ENCODE measurements at places on chromosomes 2 and 18. TPM values are rescaled to one million over a fixed set of nuclear protein-coding genes. Genes with fewer than 3 reads are reported as not detected.

- H3K4me3 ChIP-seq, result no peak overlapping the region
- no peaks in the 10 kb centered on the region for H3K4me1 ChIP-seq
- DNase-seq, result no peak
- no peak overlapping the region for H3K27ac ChIP-seq
These were observed 50.3 kb downstream of the CAPN13 start for GRCh38 chr2:30756971-30757370.

ZAP70 gene
- total RNA-seq, result 167 TPM

DNA sequence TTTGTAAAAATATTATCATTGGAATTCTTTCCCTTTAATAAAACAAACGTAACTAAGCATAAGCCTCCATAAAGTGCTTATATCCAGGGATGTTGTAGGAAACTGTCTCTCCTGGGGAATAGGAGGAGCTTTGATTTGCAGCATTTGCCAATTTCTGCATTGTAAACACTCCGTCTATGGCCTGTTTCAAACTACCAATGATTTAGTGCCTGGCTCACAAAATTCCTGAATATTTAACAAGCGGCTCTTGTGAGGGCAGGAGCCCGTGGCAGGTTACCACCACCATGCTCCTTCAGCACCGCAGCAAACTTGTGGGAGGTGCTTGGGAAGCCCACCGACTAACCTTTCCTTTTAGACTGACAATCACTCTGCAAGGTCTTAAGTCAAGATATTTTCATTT lies 520.3 kb downstream of the SOX11 start:
- no peaks in the 10 kb centered on the region for H3K4me1 ChIP-seq
- no peaks in the 10 kb centered on the region for H3K27me3 ChIP-seq
- H3K36me3 ChIP-seq, result no peaks in the 10 kb centered on the region
- DNase-seq, result no peak
- no peak overlapping the region for H3K4me3 ChIP-seq

GRCh38 chr2:158742536-158742935 lies 52.6 kb upstream of the DAPL1 start:
- no peak overlapping the region for H3K27ac ChIP-seq
- no peak for DNase-seq
- H3K27me3 ChIP-seq, result peaks cover 21% of the 10 kb centered on the region
- no peak overlapping the region for H3K4me3 ChIP-seq
- H3K36me3 ChIP-seq, result no peaks in the 10 kb centered on the region

DNA sequence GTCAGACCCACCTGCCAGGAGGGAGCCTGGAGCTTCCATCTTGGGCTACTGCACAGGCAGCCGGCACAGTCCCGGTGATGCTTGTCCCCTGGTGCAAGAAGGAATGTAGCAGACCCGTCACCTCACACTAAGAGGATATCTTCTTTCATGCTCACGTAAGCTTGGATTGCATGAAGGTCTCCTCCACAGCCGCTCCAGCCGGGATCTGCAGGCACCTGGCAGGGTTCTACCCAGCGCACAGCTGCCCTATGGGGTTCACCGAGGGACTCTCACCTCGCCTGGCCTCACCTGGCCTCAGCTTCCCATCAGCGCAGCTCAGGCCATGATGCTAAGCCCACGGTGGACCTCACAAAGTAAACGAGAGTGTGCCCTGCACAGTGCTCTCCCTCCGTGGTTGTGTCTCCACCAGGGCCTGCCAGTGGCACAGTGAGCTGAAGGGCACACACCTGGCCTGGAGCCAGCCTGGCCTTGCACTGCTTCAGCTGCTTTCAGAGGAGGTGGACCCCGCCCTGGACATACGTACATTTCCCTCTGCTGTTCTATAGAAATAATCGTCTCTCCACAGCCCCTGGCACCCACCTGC lies 239.1 kb downstream of the SEPTIN10 start:
- H3K27ac ChIP-seq, result no peak overlapping the region
- peaks cover 7% of the 10 kb centered on the region for H3K36me3 ChIP-seq
- H3K4me1 ChIP-seq, result no peaks in the 10 kb centered on the region
- no peak overlapping the region for H3K4me3 ChIP-seq

DNA sequence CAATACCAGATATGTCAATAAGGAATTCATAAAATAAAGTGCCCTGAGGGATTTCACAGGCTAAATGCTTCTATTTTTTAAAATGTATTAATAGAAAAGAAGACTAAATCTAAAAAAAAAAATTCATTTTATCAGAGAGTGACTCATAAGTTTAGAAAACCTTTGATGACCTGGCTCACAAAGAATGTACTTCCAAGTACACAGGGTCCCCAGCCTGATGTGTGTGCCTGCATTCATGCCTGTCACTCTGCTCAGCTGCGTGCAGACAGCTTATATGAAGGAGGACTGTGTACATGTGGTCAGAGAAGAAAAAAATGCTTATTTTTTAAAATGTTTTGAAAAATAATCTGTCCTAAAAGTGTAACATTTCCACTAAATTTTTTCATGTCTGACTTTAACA lies 3.0 kb upstream of the CPS1 start:
- no peak overlapping the region for H3K27ac ChIP-seq
- no peak for DNase-seq
- no peaks in the 10 kb centered on the region for H3K4me1 ChIP-seq
- H3K4me3 ChIP-seq, result no peak overlapping the region
- H3K27me3 ChIP-seq, result peaks cover 11% of the 10 kb centered on the region

GRCh38 chr2:241570961-241571581 lies 12.5 kb downstream of the BOK start:
- no peaks in the 10 kb centered on the region for H3K27me3 ChIP-seq
- no peak for DNase-seq
- no peaks in the 10 kb centered on the region for H3K36me3 ChIP-seq
- no peaks in the 10 kb centered on the region for H3K4me1 ChIP-seq
- H3K27ac ChIP-seq, result no peak overlapping the region
- H3K4me3 ChIP-seq, result no peak overlapping the region

C18orf32 gene
- 26.6 TPM for total RNA-seq

- DNase-seq, result no peak
- H3K27ac ChIP-seq, result no peak overlapping the region
- peaks cover 48% of the 10 kb centered on the region for H3K36me3 ChIP-seq
- no peaks in the 10 kb centered on the region for H3K4me1 ChIP-seq
These were observed 17.8 kb downstream of the ERFE start for GRCh38 chr2:238176613-238177012.

DNA sequence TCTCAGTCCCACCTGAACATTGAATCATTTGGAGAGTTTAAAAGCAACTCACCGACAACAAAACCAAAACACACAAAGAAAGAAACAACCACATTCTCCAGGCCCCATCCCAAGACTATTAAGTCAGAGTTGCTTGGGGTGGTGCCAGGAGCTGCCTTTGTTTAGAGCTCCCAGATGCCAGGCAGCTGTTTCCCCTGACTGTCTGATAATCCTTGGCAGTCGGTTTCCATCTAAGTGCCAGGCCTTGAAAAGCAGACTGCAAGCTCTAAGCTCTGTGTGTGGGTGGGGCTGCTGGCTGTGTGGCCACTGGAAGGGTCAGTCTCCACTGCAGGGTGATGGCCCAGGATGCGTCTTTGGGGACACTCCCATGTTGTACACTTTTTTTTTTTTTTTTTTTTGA lies 255.3 kb upstream of the AGAP1 start:
- no peak overlapping the region for H3K4me3 ChIP-seq
- no peak for DNase-seq
- peaks cover 4% of the 10 kb centered on the region for H3K4me1 ChIP-seq

MC5R gene
- not detected for total RNA-seq

- no peak overlapping the region for H3K4me3 ChIP-seq
- H3K27me3 ChIP-seq, result no peaks in the 10 kb centered on the region
- H3K27ac ChIP-seq, result no peak overlapping the region
- DNase-seq, result no peak
- H3K4me1 ChIP-seq, result peaks cover 62% of the 10 kb centered on the region
These were observed 124.9 kb downstream of the PLCL1 start for GRCh38 chr2:197929008-197929885.

CRYGC gene
- not detected for total RNA-seq

ST3GAL5 gene
- total RNA-seq, result 10.4 TPM

DNA sequence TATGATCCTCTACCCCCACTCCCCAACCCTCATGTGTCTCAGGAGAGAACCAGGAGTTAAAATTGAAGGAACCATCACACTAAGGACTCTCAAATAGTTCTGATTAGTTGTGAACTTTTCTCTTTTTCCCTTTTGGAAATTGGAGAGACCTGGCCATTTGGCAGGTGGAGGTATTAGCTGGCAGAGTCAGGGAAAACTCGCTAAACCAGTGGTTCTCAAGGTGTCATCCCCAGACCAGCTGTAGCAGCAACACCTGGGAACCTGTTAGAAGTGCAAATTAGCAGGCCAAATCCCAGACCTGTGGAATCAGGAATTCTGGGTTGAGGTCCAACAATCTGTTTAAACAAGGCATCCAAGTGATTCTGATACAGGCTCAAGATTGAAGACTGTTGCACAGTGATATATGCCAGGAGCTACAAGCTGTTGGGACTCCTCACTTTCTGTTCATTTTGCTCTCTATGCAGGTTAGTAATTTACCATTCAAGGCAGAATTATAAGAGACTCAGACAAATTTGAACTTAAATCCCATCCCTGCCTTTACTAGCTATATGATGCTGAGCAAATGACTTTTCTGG lies 2.8 kb upstream of the TMEM131 start:
- H3K27me3 ChIP-seq, result no peaks in the 10 kb centered on the region
- H3K27ac ChIP-seq, result no peak overlapping the region
- peaks cover 1% of the 10 kb centered on the region for H3K36me3 ChIP-seq
- peaks cover 11% of the 10 kb centered on the region for H3K4me1 ChIP-seq
- DNase-seq, result no peak

DNA sequence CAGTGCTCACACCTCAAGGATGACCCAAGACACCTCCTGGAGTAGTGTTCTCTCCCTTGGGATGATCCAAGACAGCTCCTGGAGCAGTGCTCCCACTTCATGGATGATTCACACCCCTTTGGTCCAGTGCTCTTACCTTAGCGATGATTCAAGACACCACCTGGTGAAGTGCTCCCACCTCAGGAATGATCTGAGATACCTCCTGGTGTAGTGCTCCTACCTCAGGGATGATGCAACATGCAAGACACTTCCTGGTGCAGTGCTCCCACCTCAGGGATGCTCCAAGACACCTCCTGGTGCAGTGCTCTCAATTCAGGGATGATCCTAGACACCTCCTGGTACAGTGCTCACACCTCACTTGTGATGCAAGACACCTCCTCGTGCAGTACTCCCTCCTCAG lies 123.1 kb downstream of the ASB1 start:
- no peak overlapping the region for H3K27ac ChIP-seq
- peaks cover 27% of the 10 kb centered on the region for H3K27me3 ChIP-seq
- no peak for DNase-seq
- H3K4me3 ChIP-seq, result no peak overlapping the region
- H3K4me1 ChIP-seq, result no peaks in the 10 kb centered on the region

ICA1L gene
- total RNA-seq, result 5.1 TPM

GRCh38 chr2:74430502-74430901 lies 9.0 kb downstream of the WDR54 start:
- H3K27ac ChIP-seq, result no peak overlapping the region
- no peaks in the 10 kb centered on the region for H3K27me3 ChIP-seq

DNA sequence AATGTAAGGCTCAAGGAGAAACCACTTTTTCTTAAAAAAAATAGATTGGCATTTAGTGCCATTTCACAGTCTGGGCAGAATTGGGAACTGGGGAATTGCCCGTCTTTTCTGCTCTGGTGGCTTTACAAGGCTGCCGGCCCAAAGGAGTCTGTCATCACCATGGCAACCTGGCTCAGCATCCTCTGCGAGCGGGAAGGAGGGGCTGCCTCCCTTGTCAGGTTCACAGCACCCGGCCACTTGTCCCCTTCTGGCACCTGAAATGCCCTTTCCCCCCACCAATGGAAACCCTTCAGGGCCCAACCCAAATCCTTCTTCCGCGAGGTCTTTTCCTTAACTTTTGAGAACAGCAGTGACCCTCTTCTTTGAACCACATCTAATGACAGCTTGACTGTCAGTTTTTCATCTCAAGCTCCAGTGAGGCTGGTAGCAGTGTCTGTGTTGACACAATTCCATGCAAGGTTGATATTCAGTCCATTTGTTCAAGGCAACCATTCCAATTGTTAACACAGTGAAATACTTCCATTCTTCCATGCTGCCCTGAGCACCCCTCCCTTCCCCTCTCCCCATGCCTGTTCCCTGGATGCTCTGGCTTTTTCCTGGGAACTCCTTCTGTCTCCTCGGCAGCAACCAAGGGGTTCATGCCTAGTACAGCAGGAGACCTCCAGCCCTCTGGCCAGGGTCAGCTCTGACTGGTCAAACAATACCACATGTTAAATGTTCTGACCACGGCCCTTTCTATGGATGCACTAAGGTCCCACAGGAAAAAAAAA lies 79.6 kb downstream of the DNER start:
- H3K27me3 ChIP-seq, result peaks cover 14% of the 10 kb centered on the region
- DNase-seq, result no peak
- H3K27ac ChIP-seq, result no peak overlapping the region

DNA sequence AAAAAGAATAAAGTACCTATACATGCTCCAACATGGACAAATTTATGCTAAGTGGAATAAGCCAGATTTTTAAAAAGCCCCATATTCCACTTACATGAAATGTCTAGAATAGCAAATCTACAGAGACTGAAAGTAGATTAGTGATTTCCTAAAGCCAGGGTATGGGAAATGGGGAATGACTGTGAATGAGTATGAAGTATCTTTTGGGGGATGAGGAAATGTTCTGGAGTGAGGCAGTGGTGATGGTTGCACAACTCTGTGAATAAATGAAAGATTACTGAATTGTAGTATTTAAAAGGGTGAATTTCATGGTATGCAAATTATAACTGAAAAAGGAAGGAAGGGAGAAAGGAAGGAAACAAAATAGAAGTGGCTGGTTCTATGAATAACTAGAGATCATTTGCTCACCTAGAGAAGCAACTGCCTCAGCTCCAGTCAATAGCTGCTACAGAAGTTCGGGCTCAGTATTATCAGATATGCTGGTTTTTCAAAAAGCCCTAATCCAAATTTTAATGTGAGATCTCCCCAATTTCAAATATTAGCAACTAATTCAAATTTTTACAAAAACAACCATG lies 39.3 kb downstream of the MAP3K2 start:
- H3K27ac ChIP-seq, result no peak overlapping the region
- H3K4me3 ChIP-seq, result no peak overlapping the region
- peaks cover 2% of the 10 kb centered on the region for H3K36me3 ChIP-seq
- no peak for DNase-seq

DNA sequence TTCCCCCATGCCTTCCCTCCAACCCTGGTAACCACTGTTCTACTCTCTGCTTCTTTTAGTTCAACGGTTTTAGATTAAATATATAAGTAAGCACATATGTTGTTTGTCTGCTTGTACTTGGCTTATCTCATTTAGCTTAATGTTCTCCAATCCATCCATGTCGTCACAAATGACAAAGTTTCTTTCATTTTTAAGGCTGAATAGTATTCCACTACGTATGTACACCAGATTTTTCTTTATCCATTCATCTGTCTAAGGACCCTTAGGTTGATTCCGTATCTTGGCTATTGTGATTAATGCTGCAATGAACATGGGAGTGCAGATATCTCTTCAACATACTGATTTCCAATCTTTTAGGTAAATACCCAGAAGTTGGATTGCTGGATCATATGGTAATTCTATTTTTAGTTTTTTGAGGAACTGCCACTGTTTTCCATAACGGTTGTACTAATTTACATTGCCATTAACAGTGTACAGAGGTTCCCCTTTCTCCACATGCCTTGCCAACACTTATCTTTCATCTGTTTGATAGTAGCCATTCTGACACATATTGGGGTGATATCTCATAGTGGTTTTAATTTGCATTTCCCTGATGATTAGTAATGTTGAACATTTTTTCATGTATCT lies 8.1 kb downstream of the ASB3 start:
- no peak overlapping the region for H3K4me3 ChIP-seq
- H3K27me3 ChIP-seq, result no peaks in the 10 kb centered on the region
- H3K27ac ChIP-seq, result no peak overlapping the region
- peaks cover 36% of the 10 kb centered on the region for H3K4me1 ChIP-seq
- DNase-seq, result no peak
- H3K36me3 ChIP-seq, result peaks cover 25% of the 10 kb centered on the region
